Fibroblast of the aortic adventitia (primary cell): ENCODE measurements at places on chromosomes 6 and 20.
A peak's percentile ranks its signal among the peaks of the same experiment; 100 is the strongest.

DNA sequence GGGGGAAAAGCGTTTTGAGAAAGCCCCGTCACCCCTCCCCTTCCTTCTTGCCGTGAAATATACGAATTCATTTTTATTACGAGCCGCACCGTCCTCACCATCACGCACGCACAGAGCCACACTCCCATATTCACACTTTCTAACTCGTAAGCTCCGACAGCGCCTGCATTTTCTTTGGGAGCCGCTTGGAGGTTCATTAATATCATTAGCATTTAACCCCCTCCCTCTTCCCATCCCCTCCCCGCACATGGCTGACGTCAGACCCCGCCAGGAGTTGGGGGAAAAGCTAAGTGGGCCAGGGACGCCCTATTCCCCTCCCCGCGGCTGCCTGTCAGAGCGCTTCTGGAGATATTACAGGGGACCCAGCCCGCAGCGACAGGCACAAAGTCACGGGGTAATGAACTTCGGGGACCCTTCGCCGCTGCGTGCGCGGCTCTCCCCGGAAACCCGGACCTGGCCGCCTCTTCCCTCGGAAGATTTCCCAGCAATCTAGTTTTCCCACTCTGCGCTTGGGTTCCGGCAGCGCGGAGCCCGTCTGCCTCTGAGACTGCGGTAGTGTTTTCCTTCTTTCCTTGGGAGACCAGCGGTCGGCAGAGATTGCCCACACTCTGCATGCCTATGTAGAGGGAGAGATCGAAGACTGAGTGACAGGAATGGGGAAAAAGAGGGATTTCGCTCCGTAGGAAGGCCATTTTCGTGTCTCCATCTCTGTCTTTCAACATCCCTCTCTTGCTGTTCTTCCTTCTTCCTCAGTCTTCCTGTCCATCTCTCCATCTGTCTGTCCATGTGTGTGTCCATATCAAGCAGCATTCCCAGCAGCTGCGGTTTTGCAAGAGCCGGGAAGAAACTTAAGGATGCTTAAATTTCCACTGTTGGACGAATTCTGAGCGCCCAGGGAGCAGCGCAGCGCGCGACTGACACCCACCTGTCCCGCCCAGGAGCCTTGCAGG, at the start of gene NR2E1:
Gene NR2E1, plus strand, starts transcription at position 309 of the 950 bp plus-strand sequence. CDS start 744 bp downstream, outside the sequence.
- peak; percentile 18 for DNase-seq

- no peak for DNase-seq
Observed at GRCh38 chr6:71254323-71254722, 34.3 kb upstream of the OGFRL1 start.

- DNase-seq: no peak
Observed at GRCh38 chr20:63553933-63554290, at the start of gene FNDC11. TSS of gene FNDC11 (plus strand) at chr20:63554159. CDS start at chr20:63555664, 1,505 bp downstream.

DNA sequence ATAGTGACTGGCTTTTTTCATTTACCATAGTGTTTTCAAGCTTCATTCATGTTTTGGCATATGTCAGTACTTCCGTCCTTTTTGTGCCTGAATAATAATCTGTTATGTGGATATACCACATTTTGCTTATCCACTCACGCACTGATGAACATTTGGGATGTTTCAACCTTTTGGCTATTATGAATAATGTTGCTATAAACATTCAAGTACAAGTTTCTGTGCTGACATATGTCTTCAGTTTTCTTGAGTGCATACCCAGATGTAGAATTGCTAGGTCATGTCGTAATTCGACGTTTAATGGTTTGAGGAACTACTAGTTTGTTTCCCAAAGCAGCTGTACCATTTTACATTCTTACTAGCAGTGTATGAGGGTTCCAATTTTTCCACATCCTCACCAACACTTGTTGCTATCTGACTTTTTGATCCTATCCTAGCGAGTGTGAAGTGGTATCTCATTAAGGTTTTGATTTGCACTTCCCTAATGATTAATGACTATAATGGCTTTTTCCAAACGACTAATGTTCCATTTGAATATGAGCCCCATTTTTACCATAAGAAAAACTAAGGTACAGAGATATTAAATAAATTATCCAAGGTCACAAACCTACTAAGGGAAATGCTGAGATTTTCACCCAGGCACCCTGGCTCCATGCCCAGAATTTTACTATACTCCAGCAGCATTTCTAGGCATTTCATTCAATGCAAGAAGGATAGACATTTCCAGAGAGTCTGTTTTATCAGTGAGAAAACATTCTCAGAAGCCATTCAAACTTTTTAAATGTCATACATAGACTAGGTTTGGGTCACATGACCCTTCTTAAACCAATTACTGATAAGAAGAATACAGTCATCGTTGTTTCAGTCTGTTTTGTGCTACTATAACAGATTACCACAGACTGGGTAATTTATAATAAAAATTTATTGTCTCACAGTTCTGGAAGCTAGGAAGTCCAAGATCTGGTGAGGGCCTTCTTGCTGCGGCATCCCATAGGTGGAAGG, 71.1 kb upstream of the RUNX2 start:
- peak; percentile 21 for DNase-seq

- no peak for DNase-seq
Observed at GRCh38 chr20:61737812-61738443, 327.8 kb downstream of the TAF4 start.

GRCh38 chr6:43242908-43243663, at the start of gene TTBK1:
TSS of gene TTBK1 (plus strand) at chr6:43243481. CDS start at chr6:43246661, 3,180 bp downstream.
- no peak for DNase-seq

DNA sequence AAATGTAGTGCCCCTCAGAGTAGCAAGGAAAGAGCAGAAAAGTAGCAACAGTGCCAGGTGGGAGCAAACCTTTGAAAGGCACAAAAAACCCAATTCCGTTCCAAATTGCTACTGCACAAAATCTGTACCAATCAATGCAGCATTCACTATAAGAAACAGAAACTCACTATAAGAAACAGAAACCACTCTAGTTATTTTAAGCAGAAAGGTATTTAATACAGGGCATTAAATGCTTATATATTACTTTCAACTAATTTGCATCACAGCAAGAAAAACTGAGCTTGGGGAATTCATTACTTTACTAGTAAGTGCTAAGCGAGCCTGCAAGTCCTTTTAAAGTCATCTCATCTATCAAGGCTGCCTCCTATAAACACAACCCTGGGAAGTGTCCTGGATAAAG, 116.5 kb upstream of the OLIG3 start:
- DNase-seq: no peak

GRCh38 chr20:61535956-61536355, 283.9 kb downstream of the CDH4 start:
- no peak for DNase-seq

DNA sequence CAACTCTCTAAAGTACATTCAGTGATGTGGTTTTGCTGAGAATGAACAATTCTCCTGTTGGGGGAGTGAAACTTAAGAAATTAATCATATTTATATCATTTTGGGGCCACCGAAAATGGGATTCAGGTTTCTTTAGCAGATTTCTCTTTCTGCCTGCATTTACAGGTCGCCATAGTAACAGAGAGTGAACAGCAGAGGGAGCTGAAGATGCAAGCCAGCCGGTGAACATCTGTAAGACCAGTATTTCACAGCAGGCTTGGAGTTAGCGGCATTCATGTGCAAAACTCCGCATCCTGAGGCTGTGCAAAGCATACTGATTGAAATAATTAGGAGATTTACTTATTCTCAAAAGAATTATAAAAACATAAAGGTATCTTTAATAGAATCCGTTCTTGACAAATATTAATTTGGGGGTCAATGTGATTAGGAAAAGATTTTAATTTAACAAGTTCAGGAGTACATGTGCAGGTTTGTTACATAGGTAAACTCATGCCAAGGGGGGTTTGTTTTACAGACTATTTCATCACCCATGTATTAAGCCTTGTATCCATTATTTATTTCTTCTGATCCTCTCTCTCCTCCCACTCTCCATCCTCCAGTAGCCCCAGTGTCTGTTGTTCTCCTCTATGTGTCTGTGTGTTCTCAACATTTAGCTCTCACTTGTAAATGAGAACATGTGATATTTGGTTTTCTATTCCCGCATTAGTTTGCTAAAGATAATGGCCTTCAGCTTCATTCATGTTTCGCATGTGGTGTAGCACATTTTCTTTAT, 17.8 kb upstream of the HSF2 start:
- peak; percentile 85 for DNase-seq
